ENCODE measurements at places on chromosomes 4 and X. TPM values are rescaled to one million over a fixed set of nuclear protein-coding genes. Genes with fewer than 3 reads are reported as not detected.

The PCDH11X gene
- total RNA-seq, result not detected

The CLGN gene
- total RNA-seq, result 0.60 TPM

The FRMD7 gene
- 0.34 TPM for total RNA-seq

The DRP2 gene
- total RNA-seq, result 0.23 TPM

The HTT gene
- total RNA-seq, result 54.7 TPM

The MGARP gene
- 3.4 TPM for total RNA-seq

The CXCL8 gene
- 0.27 TPM for total RNA-seq

The CHIC1 gene
- total RNA-seq, result 7.4 TPM

The UBL4A gene
- total RNA-seq, result 20.8 TPM

The PAK3 gene
- total RNA-seq, result 0.46 TPM

The PNCK gene
- total RNA-seq, result 3.5 TPM

The ZFX gene
- 75.3 TPM for total RNA-seq

The PAGE2 gene
- total RNA-seq, result not detected

The PCDH18 gene
- 33.3 TPM for total RNA-seq

The VGLL1 gene
- not detected for total RNA-seq

The SLC26A1 gene
- 0.72 TPM for total RNA-seq

The HCFC1 gene
- total RNA-seq, result 60.1 TPM

The TRIML2 gene
- 1.1 TPM for total RNA-seq

The RIPPLY1 gene
- not detected for total RNA-seq

The POF1B gene
- not detected for total RNA-seq

The PNMA5 gene
- not detected for total RNA-seq

The CXXC4 gene
- total RNA-seq, result not detected

The CFAP47 gene
- not detected for total RNA-seq

The MAGEA11 gene
- total RNA-seq, result not detected

The SH3BGRL gene
- total RNA-seq, result 152 TPM

The CPE gene
- 269 TPM for total RNA-seq

The NDNF gene
- total RNA-seq, result 0.35 TPM

The HELT gene
- total RNA-seq, result not detected
